ENCODE measurements at places on chromosomes 4 and X.

GRCh38 chr4:124017185-124017785 lies 620.7 kb downstream of the SPRY1 start:
- DNase-seq: no peak

DNA sequence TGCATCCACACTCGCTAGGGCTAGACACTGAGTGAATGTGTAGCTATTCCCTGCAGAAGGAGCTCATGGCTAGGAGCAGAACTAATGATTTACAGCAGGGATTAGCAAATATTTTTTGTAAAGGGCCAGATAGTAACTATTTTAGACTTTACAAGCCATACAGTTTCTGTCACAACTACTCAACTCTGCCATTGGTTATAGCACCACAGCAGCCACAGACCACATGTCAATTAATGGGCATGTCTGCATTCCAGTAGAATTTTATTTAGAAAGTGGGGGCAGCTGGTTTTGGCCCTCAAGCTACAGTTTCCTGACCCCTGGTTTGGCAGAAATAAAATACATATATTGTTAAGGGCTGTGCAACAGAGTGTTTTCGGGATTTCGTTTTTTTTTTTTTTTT lies 192.6 kb downstream of the FRMPD4 start:
- DNase-seq: no peak

GRCh38 chrX:42952621-42953020 lies 174.7 kb upstream of the PPP1R2C start:
- DNase-seq: no peak

- no peak for DNase-seq
Measured at GRCh38 chr4:2297606-2298531, 36.0 kb upstream of the MXD4 start.

DNA sequence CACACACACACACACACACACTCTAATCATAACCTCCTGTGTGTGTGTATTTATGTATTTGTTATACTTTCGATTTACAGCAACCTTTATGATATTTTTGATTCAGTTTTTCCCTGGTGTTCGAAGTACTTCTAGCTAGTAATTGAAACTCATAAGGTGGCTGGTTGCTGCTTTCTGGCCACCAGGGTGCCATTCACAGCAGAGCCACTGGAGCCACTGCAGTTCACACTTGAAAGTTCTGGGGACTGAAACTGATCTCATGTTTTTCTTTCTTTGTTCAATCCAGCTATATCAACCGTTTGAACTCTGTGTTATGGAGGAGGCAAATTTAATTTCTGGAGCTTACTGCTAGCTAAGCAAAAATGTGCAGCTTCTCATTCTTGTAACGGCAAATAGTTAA lies 419.4 kb downstream of the ADGRL3 start:
- DNase-seq: no peak

DNA sequence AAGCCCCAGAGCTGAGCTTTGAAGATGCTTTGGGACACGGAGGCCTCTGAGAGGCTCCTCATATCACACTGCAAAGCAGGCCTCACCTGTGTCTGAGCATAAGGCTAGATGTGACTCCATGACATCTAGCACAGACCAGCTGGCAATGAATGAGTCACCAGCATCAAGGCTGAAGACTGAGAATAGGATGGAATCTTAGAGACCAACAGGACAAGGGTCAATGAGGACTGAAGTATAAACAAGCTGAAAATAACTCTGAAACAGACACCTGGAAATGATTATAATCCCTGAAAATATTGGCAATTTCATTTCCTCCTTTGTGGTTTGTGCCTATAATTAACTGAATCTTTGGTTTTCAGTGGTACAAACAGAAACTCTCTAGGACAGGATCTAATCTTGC lies 87.1 kb upstream of the PRPS1 start:
- DNase-seq: no peak

GRCh38 chrX:35507701-35508100 lies 290.4 kb upstream of the MAGEB16 start:
- no peak for DNase-seq

- no peak for DNase-seq
Measured at GRCh38 chr4:5881340-5881739, 11.5 kb downstream of the CRMP1 start.

GRCh38 chr4:6239486-6239885 lies 30.2 kb upstream of the WFS1 start:
- no peak for DNase-seq

DNA sequence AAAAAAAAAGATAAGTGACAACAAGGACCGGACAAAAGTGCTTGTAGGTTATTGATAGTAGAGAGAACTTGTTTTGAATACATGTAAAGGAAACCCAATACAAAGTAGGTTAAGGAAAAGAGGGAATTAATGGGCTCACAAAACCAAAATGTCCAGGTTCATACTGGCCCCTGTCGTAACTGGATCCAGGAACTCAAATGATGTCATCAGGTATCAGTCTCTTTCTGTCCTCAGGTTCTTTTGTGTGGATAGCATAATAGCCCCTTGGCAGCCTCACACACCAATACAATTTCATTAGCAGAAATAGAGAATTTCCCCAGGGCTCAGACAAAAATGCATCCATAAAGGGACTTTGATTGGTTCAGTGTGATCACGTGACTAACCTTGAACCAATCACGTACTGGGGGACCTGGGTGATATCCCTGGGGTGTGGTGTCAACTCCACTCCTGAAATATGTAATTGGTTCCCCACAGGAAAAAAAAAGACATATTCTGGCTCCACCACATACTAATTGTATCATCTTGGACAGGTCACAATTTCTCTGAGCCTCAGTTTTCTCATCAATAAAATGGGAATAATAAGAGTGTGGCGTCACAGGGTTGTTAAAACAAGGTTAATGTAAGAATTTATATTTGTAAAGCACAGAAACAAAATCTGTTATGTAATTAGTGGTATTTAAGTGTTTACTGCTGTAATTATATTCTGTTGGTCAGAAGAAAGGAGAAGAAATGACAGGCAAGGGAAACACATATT lies 174.8 kb downstream of the PDGFRA start:
- DNase-seq: no peak

DNA sequence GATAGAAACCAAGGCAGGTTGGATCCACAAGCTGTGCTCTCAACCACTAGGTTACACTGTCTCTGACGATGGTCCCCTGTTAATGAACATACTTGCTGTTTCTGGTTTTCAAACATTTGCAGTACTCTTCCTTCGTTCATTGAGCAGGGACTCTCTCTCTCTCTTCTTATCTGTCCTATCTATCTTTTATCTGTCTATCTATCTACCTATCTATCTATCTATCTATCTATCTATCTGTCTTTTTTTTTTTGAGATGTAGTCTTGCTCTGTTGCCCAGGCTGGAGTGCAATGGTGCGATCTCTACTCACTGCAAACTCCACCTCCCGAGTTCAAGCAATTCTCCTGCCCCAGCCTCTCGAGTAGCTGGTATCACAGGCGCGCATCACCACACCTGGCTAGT lies 9.4 kb upstream of the CT47C1 start:
- no peak for DNase-seq

- DNase-seq: no peak
Measured at GRCh38 chrX:1147611-1148515, 64.6 kb downstream of the CRLF2 start.

DNA sequence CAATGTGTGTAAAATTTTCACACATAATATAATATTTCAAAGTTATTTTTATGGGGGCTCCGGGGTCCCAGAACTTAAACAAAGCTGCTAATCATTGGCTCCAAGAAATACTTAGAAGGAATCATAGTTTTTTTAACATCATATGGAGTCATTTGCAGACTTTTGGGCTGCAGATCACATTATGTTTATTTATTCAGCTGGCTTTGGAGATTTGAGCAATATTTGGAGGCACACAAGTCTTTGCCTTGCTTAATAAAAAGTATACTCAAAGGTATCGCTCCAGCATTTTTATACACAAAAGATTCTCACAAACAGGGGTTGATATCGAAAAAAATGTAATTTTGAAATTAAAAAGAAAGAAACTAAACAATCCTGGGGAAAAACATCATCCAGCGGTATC lies 382.5 kb upstream of the TENM3 start:
- no peak for DNase-seq

GRCh38 chr4:182916483-182917181 lies 554 bp downstream of the DCTD start:
- no peak for DNase-seq

GRCh38 chrX:3442691-3443090 lies 96.2 kb upstream of the MXRA5 start:
- DNase-seq: no peak

DNA sequence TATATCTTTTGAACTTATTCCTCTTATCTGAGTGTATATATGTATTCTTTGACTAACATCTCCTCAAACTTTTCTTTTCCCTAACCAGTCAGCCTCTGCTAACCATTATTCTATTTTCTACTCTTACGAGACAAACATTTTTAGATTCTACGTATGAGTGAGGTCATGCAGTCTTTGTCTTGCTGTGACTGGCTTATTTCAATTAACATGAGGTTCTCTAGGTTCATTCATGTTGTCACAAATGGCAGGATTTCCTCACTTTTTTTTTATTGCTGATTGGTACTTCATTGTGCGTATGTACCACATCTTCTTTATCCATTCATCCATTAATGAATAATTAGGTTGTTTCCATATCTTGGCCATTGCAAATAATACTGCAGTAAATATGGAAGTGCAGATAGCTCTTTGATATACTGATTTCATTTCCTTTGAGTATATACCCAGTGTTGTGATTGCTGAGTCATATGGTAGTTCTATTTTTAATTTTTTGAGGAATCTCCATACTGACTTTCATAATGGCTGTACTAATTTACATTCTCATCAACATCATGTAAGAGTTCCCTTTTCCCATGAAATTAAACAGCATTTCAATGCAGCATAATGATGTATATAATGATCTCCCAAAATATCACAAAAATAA lies 80.1 kb downstream of the HS3ST1 start:
- no peak for DNase-seq

- DNase-seq: no peak
Measured at GRCh38 chr4:124854968-124855367, 142.4 kb upstream of the ANKRD50 start.

GRCh38 chr4:47819178-47819577 lies 18.7 kb downstream of the CORIN start:
- no peak for DNase-seq

DNA sequence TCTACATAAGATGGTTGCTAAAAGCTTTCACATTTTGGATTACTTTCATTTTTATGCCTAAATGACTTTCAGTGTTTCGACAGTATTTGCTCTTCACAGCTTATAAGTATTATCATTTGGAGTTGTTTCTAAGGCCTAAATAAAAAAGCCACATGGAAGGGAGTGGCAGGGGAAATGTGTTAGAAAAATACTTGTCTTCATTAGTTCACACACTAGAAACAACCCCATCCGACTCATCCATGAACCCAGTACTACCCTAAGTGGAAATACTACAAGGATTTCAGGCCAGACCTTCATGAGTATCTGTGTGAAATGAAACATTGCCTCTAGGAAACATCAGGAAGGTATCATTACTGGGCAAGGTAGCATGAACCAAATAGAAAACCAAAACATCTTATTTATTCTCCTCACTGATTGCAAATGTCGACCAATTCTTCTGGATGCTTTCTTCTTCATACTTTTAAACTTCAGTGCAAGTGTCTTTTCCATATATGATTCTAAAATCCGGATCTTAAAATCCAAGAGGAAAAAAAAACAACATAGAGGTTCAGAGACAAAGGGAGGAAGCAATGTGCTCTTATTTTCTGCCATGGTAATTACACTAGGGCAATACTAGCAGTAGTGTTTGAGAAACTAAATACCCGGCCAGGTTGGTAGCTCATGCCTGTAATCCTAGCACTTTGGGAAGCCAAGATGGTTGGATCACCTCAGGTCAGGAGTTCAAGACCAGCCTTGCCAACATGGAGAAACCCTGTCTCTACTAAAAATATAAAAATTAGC lies 349.4 kb downstream of the ARHGAP24 start:
- DNase-seq: no peak

GRCh38 chrX:19852014-19853005 lies 35.1 kb downstream of the SH3KBP1 start:
- no peak for DNase-seq

- no peak for DNase-seq
Measured at GRCh38 chrX:129958083-129958465, 24.4 kb upstream of the BCORL1 start.

DNA sequence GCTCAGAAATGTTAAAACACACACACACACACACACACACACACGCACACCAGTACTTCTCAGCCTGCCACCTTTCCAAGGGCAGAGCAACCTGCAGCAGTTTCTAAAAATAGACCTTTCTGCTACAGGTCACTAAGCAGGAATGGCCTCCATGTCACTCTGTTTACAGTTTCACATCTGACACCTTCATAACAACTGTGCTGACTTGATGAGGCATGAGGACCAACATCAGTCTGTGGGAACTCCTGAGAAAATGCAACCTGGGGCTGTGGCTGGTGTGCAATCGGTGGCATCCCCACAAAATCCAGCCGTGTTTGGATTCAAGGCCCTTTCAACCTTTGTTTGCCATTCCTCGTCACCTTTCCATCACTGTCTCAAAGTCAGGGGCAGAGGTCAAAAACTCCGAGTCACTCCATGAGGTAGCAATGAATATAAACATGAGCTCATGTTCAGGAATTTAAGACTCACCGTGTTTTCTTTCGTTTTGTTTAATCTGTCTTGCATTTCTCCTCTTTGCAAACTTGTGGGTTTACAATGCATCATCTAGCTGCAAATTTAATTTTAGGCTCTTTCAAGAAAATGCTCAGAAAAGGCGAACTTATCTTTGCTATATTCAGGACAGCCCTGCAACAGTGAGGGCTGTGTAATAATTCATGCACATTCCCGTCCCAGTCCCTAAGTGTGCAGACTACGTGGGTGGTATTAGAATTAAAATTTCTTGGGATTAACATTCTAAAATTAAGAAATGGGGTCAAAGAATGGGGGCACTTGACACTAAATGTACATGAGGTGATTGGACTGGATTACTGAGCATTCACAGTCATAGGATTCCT lies 135.3 kb downstream of the SHROOM3 start:
- DNase-seq: no peak

GRCh38 chr4:170529748-170530722 lies 440.3 kb upstream of the AADAT start:
- no peak for DNase-seq

GRCh38 chr4:165207016-165207430 lies 338 bp upstream of the KLHL2 start:
- no peak for DNase-seq

DNA sequence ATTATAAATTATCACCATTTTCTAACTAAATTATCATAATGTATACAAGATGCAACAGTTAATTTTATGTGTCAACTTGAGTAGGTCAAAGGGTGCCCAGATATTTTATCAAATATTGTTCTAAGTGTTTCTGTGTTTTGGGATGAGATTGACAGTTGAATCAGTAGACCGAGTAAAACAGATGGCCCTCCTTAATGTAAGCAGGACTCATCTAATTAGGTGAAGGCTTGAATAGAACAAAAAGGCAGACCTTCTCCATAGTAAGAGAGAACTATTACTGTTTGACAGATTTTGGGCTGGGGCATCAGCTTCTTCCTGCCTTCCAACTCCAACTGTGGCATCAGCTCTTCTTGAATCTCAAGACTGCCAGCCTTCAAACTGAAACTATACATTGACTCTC lies 185.8 kb downstream of the TRAM1L1 start:
- no peak for DNase-seq

GRCh38 chr4:70778888-70779422 lies 57.2 kb downstream of the RUFY3 start:
- DNase-seq: no peak

GRCh38 chr4:41963105-41963504 lies 18.5 kb upstream of the DCAF4L1 start:
- no peak for DNase-seq

- DNase-seq: no peak
Measured at GRCh38 chr4:38424151-38424871, 239.7 kb upstream of the KLF3 start.

- no peak for DNase-seq
Measured at GRCh38 chr4:159042097-159042605, 60.7 kb upstream of the RAPGEF2 start.

Measured in activated CD8-positive, alpha-beta memory T cell treated with anti-CD3 and anti-CD28 coated beads for 1 hour (primary cell).